ENCODE measurements at places on chromosomes 11 and 22.

GRCh38 chr11:105230586-105230985 is 91.0 kb upstream of the CARD18 start:
- no peak for DNase-seq

DNA sequence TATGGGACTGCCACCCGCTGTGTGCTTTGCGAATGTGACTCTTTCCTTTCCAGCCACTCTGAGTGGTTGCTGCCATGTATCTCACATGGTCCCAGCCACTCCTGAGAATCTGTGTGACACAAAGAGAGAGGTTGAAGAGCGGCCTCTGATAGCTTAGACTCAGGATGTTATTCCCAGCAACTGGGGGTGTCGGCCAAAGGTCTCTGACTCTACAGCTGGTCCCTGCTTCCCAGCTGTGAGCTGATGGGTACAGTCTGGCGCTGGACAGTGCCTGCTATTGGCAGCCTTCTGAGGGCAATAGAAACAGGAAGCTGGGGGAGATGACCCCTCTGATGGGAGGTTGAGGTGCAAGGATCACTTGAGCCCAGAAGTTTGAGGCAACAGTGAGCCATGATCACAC is 105.1 kb downstream of the RRAS2 start:
- no peak for DNase-seq

GRCh38 chr22:43566021-43566420 is 154.2 kb downstream of the MPPED1 start:
- no peak for DNase-seq

DNA sequence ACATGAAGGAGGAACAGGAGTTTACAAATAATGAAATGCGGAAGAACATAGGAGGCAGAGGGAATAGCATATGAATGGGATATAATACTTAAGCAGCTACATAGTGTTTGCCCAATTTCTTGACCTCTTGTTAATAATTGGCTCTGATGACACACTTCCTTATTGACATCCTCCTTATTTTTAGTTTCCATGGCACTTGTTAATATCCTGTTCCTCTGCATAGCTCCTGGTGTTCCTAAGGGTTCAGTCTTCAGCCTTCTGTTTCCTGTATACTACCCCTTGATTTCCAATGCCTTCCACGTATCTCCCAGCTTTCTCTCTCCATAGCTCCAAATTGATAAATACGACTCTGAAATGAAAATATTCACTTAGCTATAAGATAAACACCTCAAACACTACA is 663.8 kb upstream of the API5 start:
- DNase-seq: no peak

Measured in activated T-helper 1 cell treated with anti-CD3 and anti-CD28 coated beads, Interleukin-2, amount 50 U/mL, for 16 hours (primary cell).